ENCODE measurements at places on chromosomes 7 and 10.

DNA sequence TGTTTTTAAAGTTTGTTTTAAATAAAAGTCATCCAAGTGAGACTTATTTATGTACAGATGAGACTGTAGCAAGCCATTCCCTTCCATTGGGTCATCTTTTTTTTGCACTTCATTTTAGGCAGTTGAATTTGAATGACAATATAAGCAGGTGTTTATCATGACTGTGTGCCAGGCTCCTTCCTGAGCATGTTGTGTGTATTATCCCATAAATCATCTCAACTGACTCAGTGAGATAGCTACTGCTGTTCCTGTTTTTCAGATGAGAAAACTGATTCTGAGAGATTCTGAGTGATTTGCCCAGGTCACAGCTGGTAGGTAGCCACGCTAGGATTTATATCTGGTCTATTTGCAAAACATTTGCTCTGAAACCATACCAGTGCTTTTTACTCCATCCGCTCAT lies 11.7 kb downstream of the TMEM254 start:
- no peak for DNase-seq

- DNase-seq = no peak
These were observed 9.3 kb upstream of the UNCX start for GRCh38 chr7:1223196-1223981.

GRCh38 chr7:128906001-128906765 lies 4.3 kb downstream of the KCP start:
- DNase-seq = no peak

DNA sequence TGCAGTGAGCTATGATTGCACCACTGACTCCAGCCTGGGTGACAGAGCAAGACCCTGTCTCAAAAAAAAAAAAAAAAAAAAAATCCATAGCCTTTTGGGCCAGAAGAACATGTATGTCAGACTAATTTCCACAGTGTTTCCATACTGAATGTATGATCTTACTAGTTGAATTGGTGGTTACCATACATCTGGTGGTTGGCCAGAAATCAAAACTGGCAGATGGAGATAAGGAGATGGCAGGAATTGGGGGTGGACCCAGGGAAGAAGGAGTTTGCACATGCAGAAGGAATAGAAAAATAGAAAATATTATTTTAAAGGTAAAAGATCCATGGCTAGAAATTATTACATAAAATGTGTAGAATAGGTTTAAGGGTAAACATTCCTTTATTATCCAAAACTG lies 3.7 kb upstream of the ATOH7 start:
- no peak for DNase-seq

DNA sequence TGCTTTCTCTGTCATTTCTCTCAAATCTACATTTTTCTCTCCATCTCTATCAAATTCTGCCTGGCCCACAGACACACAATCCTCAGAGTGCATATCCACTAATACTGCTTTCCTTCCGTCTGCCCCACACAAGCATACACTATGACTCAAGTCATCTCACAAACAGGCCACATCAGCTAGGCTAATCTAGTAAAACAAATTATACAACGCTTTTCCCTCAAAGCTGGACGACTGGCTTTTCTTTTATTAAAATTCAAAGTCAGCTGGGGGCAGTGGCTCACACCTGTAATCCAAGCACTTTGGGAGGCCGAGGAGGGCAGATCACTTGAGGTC lies 161.1 kb downstream of the FAM107B start:
- DNase-seq = no peak

DNA sequence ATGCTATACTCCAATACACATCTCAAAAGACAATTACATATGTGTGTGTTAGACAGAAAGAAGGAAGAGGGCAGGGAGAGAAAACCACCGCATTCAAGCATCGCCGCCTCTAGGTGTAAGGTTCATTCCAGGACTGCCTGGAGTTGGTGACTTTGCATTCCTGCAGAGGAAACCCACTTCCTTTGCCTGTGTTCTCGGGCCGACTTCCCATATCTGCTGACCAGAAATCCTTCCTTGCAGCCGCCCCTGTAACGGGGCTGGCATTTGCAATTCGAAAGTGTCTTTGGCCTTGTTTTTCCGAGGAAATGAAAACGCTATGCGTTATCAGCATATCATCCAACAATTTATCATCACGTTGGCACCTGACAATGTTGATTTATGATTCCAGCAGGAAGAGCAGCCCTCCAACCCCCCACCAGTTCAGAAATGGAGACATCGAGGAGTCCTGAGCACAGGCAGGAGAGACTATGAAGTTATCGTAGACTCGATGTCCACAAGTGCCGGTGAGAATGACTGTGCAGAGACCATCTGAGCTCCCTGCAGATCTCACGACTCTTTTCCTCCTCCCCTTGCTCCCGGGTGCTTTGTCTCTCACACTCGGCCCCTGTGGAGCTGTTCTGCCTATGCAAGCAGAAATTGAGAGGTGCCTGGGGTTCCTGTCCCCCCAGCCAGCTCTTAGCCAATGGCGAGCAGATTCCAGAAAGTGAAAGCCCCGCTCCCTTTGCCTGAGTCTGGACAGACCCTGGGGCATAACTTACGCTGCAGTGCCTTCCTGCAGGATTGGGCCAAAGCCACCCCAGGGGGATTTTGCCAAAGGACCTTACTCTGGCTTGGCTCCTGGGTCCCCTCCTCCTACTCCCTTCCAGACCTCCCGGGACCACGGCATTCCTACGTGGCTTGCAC lies 68.9 kb upstream of the FOXK1 start:
- no peak for DNase-seq

DNA sequence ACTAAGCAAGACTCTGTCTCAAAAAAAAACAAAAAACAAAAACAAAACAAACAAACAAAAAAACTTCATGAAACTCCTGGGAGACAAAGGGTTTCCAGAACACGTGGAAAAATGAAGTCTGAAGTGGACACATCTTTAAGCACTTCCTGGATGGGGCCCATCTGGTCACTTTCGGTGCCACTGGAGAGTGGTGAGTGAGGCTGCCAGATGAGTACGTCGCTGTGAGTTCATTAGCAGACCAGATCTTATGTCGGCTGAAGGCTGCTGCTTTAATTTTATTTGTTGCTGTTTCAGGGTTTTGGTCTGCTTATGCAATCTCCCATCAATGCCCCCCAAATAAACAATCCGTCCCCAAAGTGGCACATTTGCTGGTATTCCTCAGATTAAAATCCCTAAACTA lies 64.4 kb downstream of the NPTX2 start:
- DNase-seq = no peak

DNA sequence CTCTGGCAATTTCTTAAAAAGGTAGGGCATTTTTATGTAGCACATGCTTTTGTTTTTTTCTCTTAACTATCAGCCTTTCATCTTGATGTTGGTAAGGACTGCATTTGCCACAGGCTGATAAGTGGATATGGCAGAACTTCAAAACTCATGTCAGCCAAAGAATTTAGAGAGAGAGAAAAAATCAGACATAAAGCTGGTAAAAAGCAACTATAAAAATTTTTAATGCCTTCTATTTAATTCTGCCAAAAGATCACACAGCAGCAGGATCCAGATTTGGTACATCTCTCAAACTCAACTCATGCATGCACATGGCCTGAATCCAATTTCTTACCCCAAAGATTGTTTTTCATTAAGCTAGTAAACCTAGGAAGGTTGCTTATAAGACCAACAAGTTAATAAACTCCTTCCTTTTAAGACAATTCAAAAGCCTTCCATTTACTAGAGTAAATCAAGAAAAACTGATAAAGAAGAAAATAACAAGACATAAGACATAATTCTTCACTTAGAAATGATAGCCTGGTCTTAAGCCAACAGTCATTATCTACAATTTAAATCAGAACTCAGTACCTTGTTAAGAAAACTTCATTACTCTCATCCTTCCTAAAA lies 69.3 kb downstream of the GLI3 start:
- peak; percentile 47 for DNase-seq

DNA sequence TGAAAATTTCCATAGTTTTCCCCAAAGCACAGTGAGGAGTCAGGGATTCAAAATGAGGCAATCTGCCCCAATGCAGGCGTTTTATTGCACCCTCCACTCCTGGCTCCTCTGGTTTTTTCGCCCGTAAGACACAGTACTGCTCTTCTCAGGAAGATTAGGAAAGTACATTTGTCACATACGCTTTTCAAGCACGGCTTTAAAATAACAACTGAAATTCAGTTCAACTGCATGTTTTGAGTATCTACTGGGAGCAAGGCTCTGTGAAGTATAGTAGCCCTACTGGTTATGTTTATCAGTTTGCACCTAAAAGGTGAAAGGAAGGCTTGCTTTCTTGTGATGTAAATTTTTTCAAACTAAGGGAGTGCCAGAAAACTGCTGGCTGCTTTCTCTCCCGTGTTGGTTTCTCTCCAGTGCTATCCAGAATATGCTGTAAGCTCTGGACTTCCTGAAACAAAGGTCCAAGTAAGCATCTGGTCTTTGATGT lies 1.9 kb upstream of the SGMS1 start:
- no peak for DNase-seq

DNA sequence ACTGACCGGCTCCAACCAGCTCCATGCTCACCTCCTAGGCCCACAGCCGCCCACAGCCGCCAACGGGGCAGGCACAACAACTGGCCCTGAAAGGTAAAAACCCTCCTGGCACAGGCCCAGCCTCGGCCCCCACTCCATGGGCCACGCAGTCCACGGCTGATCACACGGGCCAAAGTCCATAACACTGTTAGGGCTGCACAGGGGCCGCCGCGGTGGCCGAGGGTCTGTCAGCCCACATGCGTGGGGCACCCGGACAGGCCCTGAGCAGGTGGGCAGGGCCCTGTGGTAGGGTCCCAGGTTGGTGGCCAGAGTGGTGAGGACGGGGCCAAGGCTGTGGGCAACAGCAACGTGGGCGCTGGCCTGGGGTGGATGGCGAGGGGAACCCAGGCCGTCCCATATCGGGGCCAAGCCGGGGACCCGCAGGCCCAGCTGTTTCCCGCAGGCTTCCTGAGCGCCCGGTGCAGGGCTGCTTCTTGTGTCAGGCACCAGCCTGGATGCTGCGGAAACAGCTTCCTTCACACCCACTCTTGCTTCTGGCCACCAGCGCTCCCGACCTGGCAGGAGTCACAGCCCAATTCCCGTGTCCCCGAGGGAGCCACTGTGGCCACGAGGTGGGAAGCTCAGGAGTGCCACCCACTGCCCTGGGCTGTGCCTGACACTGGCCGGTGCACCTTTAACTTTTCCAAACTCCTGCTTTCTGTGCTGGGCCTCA lies 29.2 kb downstream of the CYP2W1 start:
- no peak for DNase-seq

DNA sequence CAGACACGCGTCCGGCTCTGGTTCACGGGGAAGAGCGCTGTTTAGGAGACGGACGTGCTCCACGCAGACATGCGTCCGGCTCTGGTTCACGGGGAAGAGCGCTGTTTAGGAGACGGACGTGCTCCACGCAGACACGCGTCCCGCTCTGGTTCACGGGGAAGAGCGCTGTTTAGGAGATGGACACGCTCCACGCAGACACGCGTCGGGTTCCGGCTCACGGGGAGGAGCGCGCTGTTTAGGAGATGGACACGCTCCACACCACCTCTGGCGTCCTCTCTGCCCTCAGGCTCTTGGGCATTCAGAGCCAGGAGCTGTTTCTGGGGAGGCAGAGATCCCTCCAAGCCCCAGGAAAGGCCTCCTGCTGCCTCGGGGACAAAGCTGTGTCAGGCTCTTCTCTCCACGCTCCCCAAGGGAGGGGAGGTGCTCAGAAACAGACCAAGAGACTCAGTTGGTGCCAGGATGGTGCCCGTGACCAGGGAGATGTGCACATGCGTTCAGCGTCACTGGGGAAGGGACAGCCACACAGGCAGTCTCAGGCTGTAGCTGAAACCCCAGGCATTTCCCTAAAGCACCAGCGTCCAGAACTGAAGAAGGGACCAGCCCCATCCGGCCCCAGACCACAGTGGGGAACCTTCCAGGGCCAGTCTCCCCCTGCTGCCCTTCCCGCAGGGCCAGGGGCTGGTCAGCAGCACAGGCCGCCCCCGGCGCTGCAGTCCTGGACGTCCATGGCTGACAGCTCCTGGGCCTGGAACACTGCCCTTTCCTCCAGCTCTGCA lies 175.6 kb downstream of the ELFN1 start:
- DNase-seq = no peak

GRCh38 chr10:26914898-26915297 lies 54.1 kb upstream of the ABI1 start:
- DNase-seq = no peak

DNA sequence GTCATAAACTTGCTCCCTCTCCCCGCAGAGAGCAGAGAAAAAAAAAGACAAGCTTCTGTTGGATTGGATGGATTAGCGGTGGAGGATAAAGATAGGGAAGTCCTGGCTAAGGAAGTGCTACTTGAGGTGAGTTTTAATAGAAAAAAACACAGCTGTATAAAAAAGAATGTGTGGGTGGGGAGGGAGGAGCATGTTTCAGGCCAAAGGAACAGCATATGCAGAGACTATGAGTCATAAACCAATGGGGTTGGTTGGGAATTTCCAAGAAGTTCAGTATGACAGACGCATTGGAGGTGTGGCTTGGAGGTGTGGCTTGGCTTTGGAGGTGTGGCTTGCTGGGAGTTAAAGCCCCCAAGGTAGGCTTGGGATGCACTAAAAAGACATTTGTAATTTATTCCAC lies 103.0 kb upstream of the LSM8 start:
- DNase-seq = peak; percentile 81

DNA sequence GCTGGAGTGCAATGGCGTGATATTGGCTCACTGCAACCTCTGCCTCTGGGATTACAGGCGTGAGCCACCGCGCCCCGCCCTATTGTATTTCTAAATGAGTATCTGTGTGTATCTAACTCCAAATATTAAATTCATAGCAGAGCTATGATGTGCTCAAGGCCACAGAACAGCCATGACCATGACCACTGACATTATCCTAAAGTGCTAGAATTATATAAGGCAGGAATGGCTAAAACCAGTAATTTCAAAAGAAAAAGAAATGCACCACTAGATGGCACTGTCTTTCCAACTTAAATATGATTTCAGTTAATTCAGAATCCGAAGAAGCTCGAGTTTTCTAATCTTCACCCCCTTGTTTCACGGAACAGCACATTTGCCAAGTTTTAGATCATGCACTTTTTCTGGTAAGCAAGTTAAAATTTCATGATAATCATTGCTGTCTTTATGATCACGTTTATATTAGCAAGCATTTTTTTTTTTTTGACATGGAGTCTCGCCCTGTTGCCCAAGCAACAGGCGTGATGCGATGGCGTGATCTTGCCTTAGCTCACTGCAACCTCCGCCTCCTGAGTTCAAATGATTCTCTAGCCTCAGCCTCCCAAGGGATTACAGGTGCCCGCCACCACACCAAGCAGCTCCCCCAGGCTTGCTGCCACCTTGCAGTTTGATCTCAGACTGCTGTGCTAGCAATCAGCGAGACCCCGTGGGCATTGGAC lies 65.3 kb downstream of the OR13A1 start:
- DNase-seq = peak; percentile 68

Data from LoVo (cell line).